Stimulated activated CD8-positive, alpha-beta memory T cell treated with anti-CD3 and anti-CD28 coated beads, Interleukin-15, amount 100 ng/mL, for 24 hours (primary cell): ENCODE measurements at places on chromosomes 5 and 9.

GRCh38 chr5:88691230-88691582 is 191.8 kb downstream of the MEF2C start:
- DNase-seq, result no peak

DNA sequence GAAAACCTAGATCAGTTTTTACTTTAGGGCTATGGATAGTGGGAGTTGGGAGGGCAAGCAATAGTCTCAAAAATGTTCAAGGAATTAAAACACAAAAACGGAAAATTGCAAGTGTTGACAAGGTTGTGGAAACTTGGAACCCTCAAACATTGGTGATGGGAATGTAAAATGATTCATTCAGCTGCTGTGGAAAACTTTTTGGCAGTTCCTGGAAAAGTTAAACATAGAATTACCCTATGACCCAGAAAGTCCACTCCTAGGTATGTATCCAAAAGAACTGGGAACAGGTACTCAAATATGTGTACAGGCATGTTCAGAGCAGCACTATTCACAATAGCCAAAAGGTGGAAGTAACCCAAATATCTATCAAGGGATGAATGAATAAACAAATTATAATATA is 1.2 kb upstream of the MSANTD3 start:
- no peak for DNase-seq

- no peak for DNase-seq
Measured at GRCh38 chr9:137749511-137749910, 128.1 kb upstream of the CACNA1B start.

DNA sequence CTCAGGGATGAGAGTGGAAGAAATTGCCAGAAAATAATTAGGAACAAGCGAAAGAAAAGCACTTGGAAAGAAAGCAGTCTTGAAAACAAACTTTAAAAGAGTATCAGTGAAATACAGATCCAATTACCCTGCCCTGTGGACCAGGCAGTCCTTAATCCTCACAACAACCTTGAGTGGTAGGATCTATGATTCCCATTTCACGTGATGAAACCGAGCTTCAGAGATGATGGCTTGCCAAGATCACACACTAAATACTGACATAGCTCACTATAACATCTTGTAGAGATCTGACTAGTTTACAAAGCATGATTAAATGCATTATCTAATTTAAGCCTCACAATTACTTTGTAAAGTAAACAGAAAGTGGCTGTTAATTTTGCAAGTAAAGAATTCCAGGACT is 55.5 kb upstream of the ABCA1 start:
- DNase-seq, result no peak

DNA sequence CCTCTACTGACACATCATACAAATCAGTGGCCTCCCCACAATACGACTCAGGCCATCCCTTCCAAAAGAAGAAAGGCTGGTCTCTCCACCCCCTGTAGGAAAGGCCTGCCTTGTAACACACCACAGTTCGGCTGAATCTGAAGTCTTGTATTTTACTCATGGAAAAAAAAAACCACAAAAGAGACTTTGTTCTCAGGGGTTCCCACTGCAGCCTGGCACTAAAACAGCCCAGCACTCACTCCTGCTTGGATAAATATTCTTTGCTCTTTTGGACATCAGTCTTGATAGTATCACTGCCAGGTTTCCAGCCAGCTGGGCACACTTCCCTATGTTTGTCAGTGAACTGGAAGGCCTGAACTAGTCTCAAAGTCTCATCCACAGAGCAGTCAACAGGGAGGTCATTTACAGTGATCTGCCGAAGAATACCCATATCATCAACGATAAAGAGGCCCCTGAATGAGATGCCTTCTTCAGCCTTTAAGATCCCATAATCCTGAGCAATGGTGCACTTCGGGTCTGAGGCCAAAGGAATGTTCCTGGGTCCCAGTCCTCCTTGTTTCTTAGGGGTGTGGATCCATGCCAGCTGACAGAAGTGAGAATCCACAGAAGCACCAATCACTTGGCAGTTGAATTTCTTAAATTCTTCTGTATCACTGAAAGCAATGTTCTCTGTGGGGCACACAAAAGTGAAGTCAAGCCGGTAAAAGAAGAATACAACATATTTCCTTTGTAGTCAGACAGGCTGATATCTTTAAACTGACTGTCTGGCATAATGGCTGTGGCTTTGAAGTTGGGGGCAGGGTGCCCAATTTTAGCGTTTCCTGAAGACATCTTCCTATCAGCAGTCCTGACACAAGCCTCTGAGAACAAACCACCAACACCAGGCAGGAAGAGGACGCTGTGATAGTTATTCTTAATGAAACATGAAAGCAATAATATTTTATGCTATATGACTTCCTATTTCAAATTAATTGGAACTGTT is 198.1 kb downstream of the LURAP1L start:
- DNase-seq, result no peak

- no peak for DNase-seq
Measured at GRCh38 chr5:177402271-177403043, 2.0 kb upstream of the PFN3 start.

- no peak for DNase-seq
Measured at GRCh38 chr5:179123491-179124272, 63.5 kb downstream of the ZNF354C start.

GRCh38 chr5:56311306-56311905 is 78.3 kb upstream of the ANKRD55 start:
- no peak for DNase-seq

DNA sequence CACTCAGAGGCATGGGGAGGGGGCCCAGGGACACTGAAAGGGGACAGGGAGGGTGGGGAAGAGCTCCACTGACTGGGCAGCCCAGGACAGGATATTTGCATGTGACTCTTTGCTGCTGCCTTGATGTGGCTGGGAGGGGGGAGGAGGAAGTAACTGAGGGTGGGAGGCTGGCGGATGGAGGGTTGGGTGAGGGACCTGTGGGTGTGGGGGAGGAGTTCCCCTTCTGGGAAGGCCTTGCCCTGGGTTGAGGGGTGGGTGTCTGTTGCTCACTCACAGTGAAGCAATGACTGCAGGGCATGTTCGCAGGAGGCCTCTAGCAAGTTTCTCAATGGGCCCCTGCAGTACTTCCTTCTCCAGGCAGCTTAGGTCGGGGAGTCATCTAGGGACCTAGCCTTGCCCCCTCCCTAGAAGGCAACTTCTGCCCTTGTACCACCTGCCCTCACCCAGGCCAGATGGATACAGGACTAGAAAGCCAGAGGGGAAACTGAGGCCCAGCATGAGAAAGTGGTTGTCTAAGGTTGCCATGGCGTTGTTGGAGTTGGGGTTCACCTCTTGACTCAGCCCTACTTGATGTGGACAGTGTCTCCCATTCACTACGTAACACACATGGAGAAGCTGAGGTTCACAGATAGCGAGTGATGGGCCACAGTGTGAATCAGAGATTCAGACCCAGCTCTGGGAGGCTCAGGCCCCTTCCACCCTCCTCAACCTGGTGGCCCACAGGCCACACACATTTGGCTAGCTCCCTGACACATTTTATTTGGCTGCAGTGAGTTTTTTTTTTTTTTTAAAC is 3.0 kb downstream of the GRK6 start:
- DNase-seq, result no peak

DNA sequence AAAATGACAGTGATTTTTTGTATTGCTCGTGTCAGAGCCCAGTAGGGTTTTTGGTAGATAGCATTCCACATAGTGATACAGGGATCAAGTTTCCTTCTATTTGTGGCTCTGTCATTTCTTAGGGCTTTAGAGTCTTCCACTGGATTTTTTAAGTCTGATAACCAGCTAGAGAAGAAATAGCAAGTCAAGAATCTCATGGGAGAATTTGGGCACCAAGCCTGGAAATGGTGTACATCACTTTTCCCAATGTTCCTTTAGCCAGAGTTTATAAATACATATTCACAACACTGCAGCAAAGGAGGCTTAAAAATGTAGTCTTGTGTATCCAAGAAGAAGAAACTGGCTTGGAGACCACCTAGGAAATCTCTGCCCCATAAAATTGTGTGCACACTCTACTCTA is 647.1 kb upstream of the KLF4 start:
- no peak for DNase-seq

GRCh38 chr5:109192555-109193281 is 217.1 kb downstream of the PJA2 start:
- no peak for DNase-seq

GRCh38 chr5:33049298-33049697 is 338.2 kb downstream of the NPR3 start:
- no peak for DNase-seq

DNA sequence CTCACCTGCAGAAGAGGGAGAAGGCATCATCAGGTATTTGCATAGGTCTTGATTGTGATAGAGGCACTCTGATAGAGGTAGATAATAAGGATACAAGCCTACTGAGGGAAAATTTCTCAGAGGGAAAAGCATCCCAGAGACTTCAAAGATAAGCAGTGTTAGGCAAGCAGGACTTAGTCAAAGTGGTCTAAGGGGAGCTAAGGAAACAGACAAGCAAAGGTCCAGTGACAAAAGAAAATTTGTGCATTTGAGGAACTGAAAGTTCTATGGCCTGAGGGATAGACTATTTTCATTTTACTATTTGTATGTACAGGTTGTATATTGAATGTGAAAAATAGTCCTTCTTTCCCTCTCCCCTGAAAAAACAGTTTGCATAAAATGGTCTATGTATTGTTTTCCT is 27.4 kb downstream of the OXCT1 start:
- no peak for DNase-seq

DNA sequence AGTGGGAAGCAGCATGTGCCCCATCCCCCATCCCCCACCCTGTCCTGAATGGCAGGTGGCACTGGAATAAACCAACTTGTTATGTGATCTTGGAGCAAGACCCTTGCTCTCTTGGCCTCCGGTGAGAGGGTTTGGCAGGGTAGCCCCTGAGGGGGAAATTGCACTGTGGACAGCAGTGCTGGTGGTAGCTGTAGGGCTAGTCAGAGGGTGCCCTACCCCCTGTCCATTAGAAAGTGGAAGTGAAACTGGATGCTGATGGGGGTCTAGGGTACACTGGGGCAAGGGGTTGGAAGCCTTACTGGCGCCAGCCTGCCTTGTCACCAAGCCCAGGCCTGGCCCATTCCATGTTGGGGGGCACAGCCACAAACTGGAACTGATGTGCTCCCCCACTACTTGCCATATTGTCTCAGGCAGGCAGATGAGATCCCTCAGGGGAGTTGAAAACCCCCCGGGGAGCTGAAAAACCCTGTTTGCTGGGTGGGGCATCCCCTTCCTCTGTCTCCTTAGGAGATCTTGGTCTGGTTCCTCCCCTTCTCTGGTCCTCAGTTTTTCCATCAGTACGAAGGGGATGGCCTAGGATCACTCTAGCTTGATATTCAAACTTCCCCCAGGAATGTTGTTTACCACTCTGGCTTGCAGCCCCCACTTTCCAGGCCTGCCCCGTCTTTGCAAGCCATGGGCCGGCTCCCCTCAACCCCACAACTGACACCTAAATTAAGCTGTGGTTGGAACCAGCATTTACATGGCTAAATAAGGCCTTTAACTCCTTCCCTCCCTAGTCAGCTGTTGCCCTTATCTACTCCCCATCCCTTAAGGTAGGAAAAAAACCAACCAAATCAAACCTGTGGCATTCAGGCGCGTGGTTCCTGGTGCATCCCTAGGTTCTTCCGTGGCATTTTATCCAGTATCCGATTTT is 14.4 kb upstream of the SYNPO start:
- DNase-seq, result no peak

DNA sequence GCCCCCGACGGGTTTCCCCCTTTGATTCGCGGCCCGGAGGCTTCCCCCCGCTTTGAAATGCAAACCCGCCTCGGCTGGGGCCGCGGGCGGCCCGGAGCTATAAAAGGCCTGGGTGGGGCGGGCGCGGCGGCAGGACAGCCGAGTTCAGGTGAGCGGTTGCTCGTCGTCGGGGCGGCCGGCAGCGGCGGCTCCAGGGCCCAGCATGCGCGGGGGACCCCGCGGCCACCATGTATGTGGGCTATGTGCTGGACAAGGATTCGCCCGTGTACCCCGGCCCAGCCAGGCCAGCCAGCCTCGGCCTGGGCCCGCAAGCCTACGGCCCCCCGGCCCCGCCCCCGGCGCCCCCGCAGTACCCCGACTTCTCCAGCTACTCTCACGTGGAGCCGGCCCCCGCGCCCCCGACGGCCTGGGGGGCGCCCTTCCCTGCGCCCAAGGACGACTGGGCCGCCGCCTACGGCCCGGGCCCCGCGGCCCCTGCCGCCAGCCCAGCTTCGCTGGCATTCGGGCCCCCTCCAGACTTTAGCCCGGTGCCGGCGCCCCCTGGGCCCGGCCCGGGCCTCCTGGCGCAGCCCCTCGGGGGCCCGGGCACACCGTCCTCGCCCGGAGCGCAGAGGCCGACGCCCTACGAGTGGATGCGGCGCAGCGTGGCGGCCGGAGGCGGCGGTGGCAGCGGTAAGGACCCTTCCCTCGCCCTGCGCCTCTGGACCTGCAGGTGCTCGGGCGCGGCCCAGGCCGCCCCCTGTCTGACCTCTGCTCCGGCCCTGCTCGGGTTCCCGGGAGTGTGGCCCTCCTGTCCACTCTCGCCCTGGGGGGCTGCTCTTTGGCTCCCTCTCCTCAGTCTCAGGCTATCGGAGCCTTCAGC is at the start of gene CDX1:
CDX1 (plus strand) TSS at position 129 of the 862 bp plus-strand sequence; CDS start at position 228, 99 bp downstream.
- DNase-seq, result no peak

GRCh38 chr5:67095346-67096171 is 101.0 kb downstream of the CD180 start:
- no peak for DNase-seq

DNA sequence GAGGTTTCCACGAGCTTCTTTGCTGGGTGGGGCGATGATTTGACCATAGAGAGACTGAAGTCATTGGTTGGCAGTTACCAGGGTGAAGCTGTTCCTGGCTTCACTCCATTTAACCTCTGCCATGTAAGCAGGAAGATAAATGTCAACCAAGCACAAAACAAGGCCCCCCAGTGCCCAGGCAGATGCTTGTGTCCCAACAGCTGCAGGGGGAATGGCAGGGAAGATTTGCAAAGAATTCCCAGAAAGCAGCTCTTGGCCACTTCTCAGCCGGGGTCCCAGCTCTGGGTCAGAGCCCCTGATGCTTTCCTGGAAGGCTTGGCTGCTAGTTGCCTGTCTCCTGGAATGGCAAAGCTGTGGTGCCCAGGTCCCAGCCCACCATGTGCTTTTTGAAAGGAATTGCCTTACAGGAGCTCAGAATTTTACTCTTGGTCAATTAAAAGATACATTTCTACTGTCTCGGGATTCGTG is 383.4 kb downstream of the ENC1 start:
- no peak for DNase-seq

DNA sequence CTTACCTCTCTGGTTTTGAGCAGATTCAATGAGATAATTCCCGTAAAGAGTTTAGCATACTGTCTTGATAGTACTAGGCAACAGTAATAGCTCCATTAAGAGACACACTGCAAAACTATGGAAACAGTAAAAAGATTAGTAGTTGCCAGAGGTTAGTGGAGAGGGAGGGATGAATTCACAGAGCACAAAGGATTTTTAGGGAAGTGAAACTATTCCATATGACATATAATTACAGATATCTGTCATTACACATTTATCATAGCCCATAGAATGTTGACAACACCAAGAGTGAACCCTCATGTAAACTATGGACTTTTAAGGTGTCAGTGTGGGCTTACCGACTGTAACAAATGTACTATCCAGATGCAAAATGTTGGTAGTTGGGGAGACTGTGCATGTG is 176.4 kb upstream of the PLCXD3 start:
- DNase-seq, result no peak

DNA sequence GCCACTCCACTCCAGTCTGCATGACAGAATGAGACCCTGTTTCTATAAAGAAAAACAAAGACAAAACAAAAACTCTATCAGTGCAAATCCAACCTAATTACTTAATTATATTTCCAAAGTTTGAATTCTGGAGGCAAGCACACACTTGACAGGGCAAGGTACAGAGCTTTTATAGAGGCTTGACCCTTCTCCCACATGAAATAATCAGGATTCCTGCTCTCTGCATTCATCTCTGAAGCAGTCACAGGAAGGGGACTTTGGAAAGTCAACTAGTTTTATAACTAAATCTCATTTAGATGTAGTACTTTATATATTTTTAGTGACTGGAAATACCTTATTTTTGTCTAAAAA is 91.9 kb upstream of the CHD1 start:
- no peak for DNase-seq

- no peak for DNase-seq
Measured at GRCh38 chr9:114782586-114782985, 23.3 kb downstream of the TNFSF15 start.
